ENCODE measurements at places on chromosomes 3 and 15. TPM values are rescaled to one million over a fixed set of nuclear protein-coding genes. Genes with fewer than 3 reads are reported as not detected.

Gene TKT
- 377 TPM for total RNA-seq

Gene CDC25A
- total RNA-seq: 60.2 TPM

Gene EFHB
- total RNA-seq: 0.44 TPM

GRCh38 chr15:36254426-36254825, 325.0 kb upstream of the CDIN1 start:
- no peaks in the 10 kb centered on the region for H3K4me1 ChIP-seq
- no peaks in the 10 kb centered on the region for H3K36me3 ChIP-seq
- DNase-seq: no peak
- no peaks in the 10 kb centered on the region for H3K27me3 ChIP-seq

DNA sequence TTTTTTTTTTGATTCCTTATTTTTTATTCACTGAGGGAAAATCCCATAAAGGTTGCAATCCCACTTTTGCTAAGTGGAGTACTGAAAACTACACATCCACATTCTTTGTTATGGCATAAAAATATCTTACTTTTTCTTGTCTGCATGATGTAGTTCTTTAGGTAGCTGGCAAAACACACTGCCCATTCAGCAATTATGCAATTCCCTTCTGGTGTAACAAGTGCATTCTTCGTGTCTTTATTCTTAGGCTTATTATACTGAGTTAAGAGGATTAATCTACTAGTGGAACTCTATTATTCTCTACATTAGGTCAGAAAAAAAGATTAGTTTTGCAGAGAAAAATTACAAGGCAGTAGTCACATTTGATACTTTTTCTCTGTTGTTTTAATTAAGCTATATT, 403.8 kb upstream of the GBE1 start:
- H3K4me3 ChIP-seq: no peak overlapping the region
- no peak overlapping the region for H3K27ac ChIP-seq
- no peaks in the 10 kb centered on the region for H3K27me3 ChIP-seq
- DNase-seq: no peak

GRCh38 chr15:30923429-30923828, 19.7 kb downstream of the FAN1 start:
- peaks cover 42% of the 10 kb centered on the region for H3K36me3 ChIP-seq
- no peaks in the 10 kb centered on the region for H3K4me1 ChIP-seq
- no peak overlapping the region for H3K27ac ChIP-seq

DNA sequence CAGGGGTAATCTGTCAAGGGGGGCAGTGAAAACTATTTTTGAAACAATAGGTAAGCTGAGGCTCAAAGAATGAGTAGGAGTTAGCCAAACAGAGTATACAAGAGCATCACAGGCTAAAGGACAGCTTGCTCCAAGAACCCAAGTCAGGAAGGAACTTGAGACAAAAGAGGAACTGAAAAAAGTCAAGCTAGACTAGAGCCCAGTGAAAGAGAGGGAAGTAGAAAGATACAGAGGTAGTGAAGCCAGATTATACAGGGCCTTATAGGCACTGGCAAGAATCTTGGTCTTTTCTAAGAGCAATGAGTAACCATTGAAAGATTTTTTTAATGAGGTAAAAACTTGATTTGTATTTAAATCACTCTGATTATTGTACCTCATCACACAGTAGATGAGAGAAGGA, 69.9 kb downstream of the FILIP1L start:
- peaks cover 11% of the 10 kb centered on the region for H3K4me1 ChIP-seq
- DNase-seq: no peak
- H3K27me3 ChIP-seq: peaks cover 1% of the 10 kb centered on the region
- no peak overlapping the region for H3K4me3 ChIP-seq
- H3K27ac ChIP-seq: no peak overlapping the region

- H3K36me3 ChIP-seq: no peaks in the 10 kb centered on the region
- H3K4me3 ChIP-seq: no peak overlapping the region
- no peak overlapping the region for H3K27ac ChIP-seq
- H3K4me1 ChIP-seq: no peaks in the 10 kb centered on the region
- no peak for DNase-seq
These were observed 271.5 kb downstream of the SATB1 start for GRCh38 chr3:18153571-18154173.

DNA sequence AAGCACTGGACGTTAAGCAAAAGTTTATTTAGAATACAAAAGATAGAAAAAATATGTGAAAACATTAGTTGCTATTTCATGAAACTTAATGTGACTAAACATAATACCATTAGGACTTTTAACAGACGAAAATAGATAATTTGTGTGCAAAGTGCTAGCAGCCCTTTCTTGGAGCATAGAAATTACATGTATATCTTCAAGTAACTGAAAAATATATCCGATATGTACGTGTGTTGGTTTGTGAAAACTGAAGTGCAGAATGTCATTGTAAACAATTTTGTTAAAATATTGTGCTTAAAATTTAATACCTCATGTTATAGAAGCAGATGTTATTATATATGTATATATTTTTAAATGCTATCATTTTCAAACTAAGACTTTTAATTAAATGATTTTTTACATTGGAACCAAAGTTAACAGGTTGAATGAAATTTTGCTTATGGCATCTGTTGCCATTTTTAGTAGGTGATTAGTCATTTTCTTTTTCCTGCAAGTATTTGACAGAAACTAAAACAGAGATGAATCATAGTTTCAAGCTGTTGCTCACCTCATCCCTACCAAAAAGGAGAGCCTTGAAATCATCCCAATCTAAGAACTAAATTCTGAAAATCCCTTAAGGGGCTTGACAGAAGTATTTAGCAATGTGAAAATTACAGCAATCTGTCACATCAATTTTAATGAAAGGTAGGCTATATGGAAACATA, 334.8 kb downstream of the NAALADL2 start:
- no peak overlapping the region for H3K4me3 ChIP-seq
- H3K36me3 ChIP-seq: no peaks in the 10 kb centered on the region
- DNase-seq: no peak
- no peak overlapping the region for H3K27ac ChIP-seq

DNA sequence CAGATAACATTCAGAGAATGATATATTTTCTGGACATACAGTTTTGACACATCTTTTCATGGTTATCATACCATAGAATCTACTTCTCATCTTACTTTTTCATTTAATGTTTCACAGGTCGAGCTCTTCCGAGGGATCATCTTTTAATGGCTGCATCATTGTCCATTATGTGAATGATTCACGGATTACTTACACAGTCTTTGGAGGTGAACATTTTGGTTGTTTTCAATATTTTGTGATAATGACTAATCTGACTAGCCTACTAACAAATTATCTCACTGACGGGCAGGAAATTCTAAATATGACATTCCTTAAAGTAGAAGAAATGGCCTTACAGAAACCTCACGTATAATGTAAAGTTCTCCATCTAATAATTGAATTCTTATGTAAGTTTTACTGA, 209.1 kb upstream of the STRIT1 start:
- H3K36me3 ChIP-seq: no peaks in the 10 kb centered on the region
- DNase-seq: no peak
- no peak overlapping the region for H3K27ac ChIP-seq
- H3K4me3 ChIP-seq: no peak overlapping the region
- no peaks in the 10 kb centered on the region for H3K27me3 ChIP-seq

DNA sequence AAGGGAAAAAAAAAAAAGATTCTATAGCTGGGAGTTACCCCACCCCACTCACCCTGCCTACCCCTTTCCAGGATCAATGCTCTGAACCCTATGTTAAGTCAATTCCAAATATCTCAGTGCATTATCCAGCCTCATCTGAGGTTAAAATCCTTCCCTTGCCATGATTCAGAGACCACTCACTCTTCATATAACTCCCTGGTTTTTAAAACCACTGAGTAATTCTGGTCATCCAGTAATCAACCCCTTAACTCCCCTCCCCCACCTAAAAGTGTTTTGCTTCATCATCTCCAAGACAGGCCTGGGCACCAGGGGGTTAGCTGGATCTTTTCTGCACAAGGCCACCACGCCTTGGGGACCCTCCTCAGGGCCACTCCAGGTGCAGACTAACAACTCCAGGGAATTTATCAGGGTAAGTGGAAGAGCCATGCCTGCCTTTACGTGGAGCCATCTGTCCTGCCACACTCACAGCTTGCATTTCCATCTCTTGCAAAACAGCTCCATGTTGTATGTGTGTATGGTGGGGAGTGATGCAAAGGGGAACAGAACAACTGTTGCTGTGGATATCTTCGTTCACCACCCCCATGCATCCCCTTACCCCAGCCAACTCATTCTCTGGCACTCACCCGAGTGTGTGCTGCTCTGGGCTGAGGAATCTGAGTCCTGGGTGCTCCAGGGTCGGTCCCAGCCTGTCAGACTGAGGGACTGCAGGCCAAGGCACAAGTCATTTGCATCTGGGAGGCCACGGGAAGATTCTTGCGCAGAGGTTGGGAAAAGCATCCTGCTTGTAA, 30.7 kb upstream of the RPS17 start:
- no peak overlapping the region for H3K4me3 ChIP-seq
- H3K36me3 ChIP-seq: no peaks in the 10 kb centered on the region
- no peaks in the 10 kb centered on the region for H3K4me1 ChIP-seq
- DNase-seq: no peak
- H3K27me3 ChIP-seq: peaks cover 31% of the 10 kb centered on the region
- no peak overlapping the region for H3K27ac ChIP-seq

DNA sequence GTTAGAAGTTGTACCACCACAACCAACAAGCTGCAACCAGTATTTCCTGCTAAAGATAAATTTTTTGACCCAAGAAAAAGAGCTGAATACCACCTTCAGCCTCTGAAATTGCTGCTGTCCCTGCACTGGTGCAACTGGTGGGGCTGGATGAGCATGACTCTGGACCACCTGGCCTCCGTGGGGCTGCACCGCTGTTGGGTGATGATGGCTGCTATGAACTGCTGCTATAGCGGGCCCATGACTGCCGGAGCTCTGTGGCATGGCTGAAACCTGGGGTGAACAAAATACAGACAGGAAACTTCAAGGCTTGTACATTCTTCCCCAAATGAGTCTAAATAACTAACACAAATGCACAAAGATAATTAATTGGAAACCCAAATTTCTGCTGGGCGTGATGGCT, 28.9 kb downstream of the SIN3A start:
- H3K4me1 ChIP-seq: peaks cover 10% of the 10 kb centered on the region
- H3K4me3 ChIP-seq: no peak overlapping the region
- peaks cover 42% of the 10 kb centered on the region for H3K36me3 ChIP-seq
- H3K27ac ChIP-seq: peak overlapping the region; percentile 7
- H3K27me3 ChIP-seq: no peaks in the 10 kb centered on the region
- DNase-seq: no peak

GRCh38 chr3:37607604-37608003, 254.1 kb upstream of the CTDSPL start:
- no peaks in the 10 kb centered on the region for H3K27me3 ChIP-seq
- H3K27ac ChIP-seq: no peak overlapping the region
- no peak for DNase-seq

- H3K4me3 ChIP-seq: no peak overlapping the region
- no peaks in the 10 kb centered on the region for H3K36me3 ChIP-seq
- H3K4me1 ChIP-seq: no peaks in the 10 kb centered on the region
- DNase-seq: no peak
- no peak overlapping the region for H3K27ac ChIP-seq
These were observed 74.6 kb downstream of the WNT5A start for GRCh38 chr3:55412545-55412944.

DNA sequence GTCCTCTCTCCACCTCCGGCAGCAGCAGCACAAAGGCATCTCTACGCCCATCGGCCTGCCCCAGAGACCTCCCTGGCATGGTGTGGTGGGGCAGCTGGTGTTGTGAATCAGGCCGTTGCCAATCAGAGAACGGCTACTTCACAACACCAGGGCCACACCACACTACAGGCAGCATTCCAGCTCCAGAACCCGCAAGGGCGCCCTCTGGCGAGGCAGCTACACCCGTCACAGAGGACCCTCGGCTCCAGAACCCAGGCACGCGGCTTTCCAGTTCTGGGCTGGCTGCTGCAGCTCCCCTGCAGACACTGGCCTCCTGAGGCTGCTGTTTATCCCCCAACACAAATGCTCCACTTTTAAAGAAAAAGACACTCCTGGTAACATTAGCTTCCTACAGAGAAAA, 127.5 kb upstream of the TOPAZ1 start:
- no peak overlapping the region for H3K27ac ChIP-seq
- DNase-seq: peak; percentile 62
- H3K4me1 ChIP-seq: no peaks in the 10 kb centered on the region

DNA sequence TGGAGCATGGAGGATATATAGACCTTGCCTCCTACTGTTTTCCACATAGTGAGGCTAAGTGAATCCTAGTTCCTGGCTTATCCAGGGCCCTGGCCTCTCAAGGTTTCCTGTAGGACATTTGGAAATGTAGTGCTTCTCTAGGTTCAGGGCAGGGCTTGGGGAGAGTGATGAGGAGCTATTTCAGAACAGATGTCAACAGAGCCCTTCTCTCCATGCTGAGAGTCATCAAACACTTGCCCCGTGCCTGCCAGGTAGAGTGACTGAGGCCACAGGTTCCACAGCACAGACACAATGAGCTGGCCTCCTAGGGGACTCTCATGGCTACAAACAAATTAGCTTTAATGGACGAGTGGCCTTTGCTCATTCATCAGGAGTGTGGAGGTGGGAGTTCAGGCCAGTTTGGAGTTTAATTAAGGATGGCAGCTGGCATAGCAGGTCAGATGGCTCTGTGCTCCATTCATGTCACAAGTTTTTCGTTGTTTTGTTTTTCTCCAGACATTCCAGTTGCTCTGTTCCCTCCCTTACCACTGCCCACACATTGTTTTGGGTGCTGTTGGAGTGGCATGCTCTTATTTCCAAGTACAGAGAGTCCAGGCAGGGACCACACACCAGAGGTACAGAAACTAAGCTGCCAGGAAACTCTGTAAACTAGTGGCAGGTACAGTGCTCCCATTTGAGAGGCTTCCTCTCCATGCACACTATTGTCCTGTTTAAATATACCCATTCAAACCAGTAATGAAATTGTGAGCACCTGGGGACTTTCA, 189.8 kb downstream of the RYR3 start:
- H3K27me3 ChIP-seq: peaks cover 7% of the 10 kb centered on the region
- no peaks in the 10 kb centered on the region for H3K36me3 ChIP-seq
- no peak overlapping the region for H3K27ac ChIP-seq
- DNase-seq: no peak

DNA sequence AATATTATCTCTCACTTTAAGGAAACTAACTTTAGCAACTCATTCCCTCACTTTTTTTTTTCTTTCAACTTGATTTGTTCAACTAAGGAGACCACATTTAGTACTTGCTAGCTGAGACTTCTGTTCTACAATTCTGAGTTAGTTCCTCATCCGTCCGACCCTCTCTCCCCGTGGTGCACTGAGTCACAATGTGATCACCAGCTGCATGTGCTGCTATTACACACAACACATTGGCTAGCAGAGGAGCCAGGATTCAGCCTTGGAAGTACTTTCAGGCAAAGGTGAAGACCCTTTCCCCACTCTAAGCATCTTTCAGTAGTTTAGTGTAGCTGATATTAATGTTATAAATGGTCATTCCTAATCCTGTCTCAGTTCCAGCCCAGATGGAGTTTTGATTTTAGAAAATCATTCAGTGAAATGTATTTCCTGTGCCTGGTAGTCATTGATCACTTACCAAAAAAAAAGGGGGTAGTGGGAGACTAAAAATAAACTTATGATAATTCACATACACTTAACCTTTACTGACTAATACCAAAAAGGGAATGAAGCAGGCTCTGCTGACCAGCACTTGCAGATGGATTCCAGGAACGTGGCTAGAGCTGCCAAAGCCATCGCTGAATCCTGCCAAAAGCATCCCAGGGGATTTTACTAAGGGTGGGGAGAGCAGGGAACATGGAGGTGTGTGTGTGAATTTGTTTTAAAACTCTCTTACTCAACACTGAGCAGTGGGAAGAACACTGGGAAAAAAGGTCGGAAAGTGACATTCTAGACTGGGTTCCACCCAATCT, 424.8 kb downstream of the LPP start:
- no peak overlapping the region for H3K27ac ChIP-seq
- H3K4me3 ChIP-seq: no peak overlapping the region
- no peaks in the 10 kb centered on the region for H3K27me3 ChIP-seq
- H3K4me1 ChIP-seq: peaks cover 4% of the 10 kb centered on the region
- H3K36me3 ChIP-seq: no peaks in the 10 kb centered on the region

Measured in activated CD4-positive, alpha-beta T cell treated with anti-CD3 and anti-CD28 coated beads, Interleukin-2, amount 10 ng/mL, durations not matched to agents 24 days and 14 days (primary cell).